Activated T-cell treated with anti-CD3 and anti-CD28 coated beads for 48 hours (primary cell): ENCODE measurements at places on chromosomes 16 and 17.

GRCh38 chr17:37708616-37709212, 36.1 kb downstream of the HNF1B start:
- no peak for DNase-seq

DNA sequence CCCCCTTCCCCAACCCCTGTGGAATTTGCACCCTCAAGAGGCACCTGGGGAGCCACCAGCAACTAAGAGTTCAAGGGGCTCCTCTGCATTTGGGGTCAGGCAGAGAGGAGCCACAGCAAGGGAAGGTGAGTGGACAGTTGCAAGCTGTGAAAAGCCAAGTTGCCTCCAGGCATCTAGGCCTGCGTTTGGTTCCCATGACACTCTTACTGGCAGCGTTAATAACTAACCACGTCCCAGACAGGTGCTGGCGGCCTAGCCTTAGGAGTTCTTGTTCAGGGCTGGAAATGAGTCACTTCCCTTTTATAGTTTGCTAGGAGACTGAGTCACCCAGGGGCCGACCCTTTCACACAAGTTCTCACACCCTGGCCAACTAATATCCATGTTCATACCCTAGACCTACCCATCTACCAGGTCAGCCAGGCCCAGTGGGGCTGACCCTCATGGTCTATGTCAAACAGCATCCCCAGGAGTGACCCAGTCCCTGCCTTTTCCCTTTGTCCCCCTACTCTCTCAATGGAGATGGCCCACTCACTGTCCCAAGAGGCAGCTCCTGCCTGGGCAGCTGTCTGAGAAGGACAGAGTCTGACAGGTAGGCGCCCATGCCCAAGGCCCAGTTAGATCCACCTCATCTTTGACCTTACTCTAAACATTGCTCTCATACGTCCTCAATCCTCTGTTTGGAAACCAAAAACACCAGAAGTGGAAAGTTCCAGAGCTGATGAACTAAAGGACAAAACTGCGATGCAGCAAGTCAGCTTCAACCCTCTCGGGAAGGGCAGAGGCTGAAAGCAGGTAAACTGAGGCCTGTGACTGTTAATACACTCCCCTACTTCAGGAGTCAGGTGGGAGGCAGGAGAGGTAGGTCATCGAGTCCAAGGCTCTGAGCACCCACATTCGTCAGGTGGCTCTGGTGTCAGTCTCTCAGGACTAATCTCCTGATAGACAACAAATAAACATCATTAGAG, 300.6 kb downstream of the SOX9 start:
- DNase-seq = peak; percentile 11

GRCh38 chr16:4679156-4679849, 14.1 kb upstream of the NUDT16L1 start:
- DNase-seq = no peak

GRCh38 chr17:56902348-56902747, 11.5 kb downstream of the TRIM25 start:
- no peak for DNase-seq

GRCh38 chr17:8314797-8315763, 5.0 kb downstream of the ARHGEF15 start:
- DNase-seq = no peak

- DNase-seq = no peak
These were observed 1.3 kb upstream of the CCL4L2 start for GRCh38 chr17:36209575-36209974.

- DNase-seq = no peak
These were observed 4.5 kb downstream of the ATMIN start for GRCh38 chr16:81040131-81040530.

GRCh38 chr17:73498176-73498575, 146.1 kb downstream of the SDK2 start:
- no peak for DNase-seq

DNA sequence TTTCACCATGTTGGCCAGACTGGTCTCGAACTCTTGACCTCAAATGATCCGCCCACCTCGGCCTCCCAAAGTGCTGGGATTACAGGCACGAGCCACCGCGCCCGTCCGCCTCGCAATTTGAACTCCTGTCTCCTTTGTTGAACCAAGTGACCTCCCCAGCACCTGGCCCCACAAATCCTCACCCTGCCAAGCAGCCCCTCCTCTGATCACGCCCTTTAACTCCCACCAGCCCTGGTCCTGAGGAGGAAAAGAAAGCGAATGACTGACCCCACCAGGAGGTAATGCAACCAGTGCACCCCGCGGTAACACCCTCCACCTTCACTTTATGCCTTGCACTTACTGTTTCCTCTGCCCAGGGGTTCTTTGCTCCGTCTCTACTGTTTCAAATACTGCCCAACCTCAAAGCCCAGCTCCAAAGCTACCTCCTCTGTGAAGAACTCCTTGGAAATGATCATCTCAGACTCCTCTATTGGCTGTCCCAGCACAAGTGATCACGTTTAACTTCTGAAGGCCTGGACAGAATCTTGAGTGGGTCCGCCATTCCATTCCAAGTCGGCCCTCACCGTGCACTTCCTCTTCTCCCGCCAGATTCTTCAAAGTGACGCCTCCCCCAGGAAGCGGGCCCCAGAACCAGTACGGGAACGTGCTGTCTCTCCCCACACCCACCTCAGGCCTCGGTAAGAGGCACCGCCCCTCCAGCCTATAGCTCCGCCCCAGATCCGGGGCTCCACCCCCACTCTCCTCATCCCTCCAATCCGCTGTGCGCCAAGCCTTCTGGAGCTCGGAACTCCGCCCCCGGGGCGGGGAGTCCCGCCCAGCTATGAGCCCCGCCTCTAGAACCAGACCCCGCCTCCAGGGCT, 4.4 kb downstream of the CD19 start:
- DNase-seq = peak; percentile 91

DNA sequence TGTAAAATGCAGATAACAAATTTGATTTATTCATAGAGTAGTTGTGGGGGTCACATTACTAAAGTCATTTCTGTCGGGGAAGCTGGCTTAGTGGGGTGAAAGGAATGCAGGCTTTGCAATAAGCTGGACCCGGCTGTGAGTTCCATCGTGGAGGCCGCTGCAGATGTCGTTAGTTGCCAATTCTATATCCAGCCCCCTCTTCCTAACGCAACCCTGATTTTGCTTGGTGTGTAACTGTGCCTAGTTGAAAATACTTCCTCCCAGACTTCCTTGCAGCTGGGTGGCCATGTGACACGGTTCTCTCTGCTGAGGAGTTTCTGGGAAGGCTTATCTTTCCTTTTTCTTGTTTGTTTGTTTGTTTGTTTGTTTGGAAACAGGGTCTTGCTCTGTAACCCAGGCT, 4.5 kb downstream of the MFSD6L start:
- DNase-seq = no peak
